NCI-H510A (cell line): ENCODE measurements at places on chromosomes 5 and 9.

- DNase-seq: no peak
Observed at GRCh38 chr5:140267559-140268018, 35.3 kb downstream of the PFDN1 start.

GRCh38 chr9:123345567-123345955, 10.4 kb upstream of the CRB2 start:
- DNase-seq: no peak

DNA sequence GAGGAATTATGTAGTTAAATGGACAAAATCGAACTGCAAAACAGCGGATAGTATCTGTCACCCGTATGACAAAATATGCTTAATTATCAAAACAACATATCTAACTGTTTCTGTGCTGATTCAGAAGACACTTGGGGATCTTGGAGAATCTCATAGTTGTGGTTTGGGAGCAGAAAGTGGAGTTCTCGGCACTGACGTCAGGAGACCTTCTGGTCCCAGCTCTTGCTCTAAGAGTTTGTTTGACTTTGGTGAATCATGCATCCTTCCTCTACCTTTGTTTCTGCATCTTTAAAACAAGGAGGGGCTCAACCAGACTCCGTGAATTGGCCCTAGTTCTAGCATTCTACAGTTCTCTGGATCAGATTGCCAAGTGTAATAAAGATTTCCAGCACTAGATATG, 37.0 kb upstream of the TAF1L start:
- no peak for DNase-seq

GRCh38 chr5:92070786-92071185, 687.7 kb upstream of the ARRDC3 start:
- DNase-seq: no peak

DNA sequence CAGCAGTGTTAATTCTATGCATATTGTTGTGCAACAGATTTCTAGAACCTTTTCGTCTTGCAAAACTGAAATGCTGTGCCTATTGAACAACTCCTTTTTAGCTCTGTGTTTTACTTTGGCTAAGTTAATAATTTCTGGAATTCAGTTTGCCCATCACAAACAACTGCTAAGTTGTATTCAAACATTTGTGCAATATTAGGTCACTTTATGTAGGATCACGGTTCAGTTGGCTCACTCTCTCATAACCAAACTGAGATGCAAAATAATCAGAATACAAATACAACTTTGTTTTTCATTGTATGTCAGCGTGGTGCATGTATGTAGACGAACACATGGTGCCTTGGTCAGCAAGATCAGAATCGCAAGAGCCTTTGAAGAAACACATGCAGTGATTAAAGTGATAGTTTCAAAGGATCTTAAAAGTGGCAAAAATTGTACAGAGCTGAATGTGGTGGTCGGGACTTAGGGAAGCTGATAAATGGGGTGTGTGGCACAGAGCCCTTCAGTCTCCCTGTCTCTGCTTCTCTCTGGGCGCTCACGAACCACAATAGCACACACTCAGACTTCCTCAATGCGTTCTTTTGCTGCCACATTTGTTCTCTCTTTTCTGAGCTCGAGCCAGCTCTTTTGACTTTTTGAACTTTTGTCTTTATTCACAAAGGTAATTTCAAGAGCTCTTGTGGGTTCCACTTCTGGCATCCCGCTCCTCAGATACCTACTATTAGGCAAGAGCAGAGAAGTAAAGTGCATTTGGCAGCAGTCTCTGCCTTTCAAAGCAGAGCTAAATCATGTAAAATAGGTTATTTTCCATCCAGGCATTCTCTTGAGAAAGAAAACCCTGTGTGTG, 112.4 kb upstream of the CTSL start:
- no peak for DNase-seq

GRCh38 chr9:131480258-131480657, 22.5 kb upstream of the POMT1 start:
- no peak for DNase-seq

GRCh38 chr5:65721050-65721719, 724 bp downstream of the SGTB start:
- peak; percentile 23 for DNase-seq

- DNase-seq: no peak
Observed at GRCh38 chr5:169781420-169782345, 144.6 kb downstream of the DOCK2 start.

DNA sequence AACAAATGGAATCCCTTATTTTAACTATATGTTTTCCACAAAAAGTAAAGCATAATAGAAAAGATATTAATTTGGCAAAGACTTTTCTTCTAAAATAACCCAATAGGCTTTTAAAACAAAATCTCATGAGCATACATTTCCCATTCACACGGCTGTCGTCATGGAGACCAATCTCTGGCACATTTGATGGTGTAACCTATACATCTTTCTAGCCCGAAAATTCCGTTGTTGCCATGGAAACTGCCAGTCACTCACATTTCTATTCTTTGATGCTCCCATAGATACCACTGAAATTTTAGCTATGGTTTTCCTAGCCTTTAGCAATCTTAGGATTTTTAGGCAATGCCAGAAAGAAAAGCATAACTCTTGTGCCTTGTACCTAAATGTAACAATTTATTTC, 262.9 kb upstream of the TRPM3 start:
- DNase-seq: no peak

DNA sequence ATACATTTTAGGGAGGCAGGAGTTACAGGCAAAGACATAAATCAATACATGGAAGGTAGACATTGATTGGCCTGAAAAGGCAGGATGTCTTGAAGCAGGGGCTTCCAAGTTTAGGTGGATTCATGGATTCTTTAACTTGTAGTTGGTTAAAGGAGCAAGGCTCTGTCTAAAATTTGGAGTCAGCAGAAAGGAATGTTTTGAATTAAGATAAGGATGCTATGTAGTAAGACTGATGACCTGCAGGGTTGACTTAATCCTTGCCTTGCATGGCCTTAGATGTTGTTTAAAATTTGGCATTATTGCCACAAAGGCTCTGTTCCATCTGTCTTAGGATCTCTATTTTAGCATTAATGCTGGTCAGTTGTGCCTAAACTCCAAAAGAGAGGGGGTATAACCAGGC, 171.3 kb downstream of the C5orf15 start:
- no peak for DNase-seq

GRCh38 chr5:54401515-54401914, 54.0 kb upstream of the HSPB3 start:
- no peak for DNase-seq

DNA sequence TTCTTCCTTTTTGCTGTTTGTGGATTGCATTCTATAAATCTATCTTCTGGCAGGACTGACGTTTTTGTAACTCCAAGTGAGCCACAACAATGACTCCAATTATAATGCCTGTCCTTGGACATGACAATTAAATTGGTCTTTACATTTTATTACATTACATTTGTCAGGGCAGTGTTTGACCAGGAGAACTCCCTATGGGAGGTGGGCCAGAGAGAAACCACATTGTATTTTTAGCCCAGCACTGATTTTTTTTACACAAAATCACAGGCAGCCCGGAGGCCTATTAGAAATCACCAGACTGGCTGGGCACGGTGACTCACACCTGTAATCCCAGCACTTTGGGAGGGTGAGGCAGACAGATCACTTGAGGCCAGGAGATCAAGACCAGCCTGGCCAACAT, 99.1 kb upstream of the SMC5 start:
- DNase-seq: no peak

- DNase-seq: no peak
Observed at GRCh38 chr5:1312993-1313833, 18.3 kb upstream of the TERT start.

- no peak for DNase-seq
Observed at GRCh38 chr5:43041669-43042175, 1.6 kb upstream of the ANXA2R start.

- DNase-seq: peak; percentile 60
Observed at GRCh38 chr5:127649018-127649439, at the start of gene CTXN3. Gene CTXN3, plus strand, starts transcription at chr5:127649082. Its CDS starts 8,440 bp downstream, at chr5:127657522.

- no peak for DNase-seq
Observed at GRCh38 chr9:120521101-120521500, 58.9 kb downstream of the CDK5RAP2 start.

GRCh38 chr9:24652181-24652580, 106.5 kb upstream of the IZUMO3 start:
- DNase-seq: no peak

DNA sequence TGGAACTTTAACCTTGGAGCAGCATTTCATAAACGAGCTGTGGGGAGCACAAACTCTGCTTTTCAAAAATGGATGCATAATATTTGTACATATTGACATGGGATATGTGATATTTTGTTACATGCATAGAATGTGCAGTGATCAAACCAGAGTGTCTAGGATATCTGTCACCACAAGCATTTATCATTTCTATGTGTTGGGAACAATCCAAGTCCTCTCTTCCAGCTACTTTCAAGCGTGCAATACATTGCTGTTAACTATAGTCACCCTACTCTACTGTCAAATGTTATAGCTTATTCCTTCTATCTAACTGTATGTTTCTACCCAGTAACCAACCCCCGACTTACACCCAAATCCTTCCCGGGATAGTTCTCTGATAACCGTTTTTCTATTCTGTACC, 15.0 kb upstream of the C5orf58 start:
- no peak for DNase-seq

GRCh38 chr9:134178768-134179551, 14.6 kb upstream of the RNU6ATAC start:
- no peak for DNase-seq

DNA sequence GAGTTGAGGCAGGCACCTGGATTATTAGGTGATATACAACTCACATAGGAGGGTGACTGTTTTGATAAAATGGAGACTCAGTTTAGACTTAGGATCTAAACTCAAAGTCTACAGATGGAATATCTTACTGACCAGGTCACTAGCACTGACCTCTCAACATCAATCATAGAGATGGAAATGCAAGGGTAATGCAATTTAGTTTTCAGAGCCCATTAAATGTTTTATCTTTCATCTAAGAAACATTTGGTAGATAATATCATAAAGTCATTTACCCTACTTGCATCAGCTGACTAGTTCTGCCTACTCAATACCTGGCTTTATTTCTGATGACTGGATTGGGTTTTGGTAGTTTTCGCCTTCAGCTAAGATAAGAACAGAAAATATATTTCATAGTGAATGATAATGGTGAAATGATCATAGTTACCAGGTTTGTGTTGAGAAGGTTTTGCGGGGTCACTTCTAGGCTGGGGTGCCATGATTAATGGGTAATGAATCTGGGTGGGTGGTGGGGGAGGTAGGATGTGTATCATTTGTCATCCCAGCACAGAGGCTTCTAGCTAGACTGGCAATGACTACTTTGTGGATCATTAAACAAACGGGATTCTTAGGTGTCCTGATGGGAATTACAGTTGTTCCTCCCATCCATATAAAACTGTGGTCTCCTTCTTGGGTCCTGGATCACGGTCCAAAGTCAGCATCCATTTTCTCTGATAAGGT, 173.4 kb downstream of the PPP2R2B start:
- no peak for DNase-seq

- DNase-seq: no peak
Observed at GRCh38 chr5:1724822-1725602, 74.6 kb downstream of the MRPL36 start.

DNA sequence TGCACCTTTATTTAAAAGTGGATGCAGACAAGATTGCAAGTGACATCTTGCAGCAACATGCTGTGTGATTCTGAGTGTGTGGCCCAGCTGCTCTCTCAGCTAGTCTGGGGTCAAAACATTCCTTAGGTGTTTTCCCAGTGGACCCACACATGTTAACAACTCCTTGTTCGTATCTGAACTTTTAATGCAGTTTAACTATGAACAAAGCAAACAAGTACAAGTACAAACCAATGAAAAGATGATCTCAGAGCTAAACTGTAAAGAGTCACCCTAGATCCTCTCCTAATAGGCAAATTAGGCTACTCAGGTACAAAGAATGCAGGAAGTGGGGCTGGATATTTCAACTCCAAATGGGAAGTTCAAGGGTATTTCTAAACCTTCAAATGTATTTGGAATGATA, 108.4 kb downstream of the ENTREP1 start:
- no peak for DNase-seq

DNA sequence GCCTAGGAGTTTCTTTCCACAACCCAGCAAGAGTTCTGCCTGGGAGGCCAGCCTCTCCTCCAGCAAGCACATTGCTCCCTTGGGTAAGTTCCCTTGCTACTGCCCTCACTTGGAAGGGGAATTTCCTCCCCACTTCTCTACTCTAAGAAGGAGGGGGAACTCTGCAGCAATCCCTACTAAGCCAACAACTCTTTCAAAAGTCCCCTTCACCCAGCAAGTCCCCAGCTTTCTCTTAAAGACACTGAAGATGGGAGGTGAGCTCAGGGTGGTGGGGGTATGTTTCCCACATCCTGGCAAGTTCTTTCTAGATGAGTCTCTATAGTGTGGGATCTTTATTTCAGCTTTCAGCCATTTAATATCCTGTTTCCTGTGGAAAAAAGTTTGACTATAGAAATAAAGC, 49.0 kb downstream of the PDE8B start:
- DNase-seq: no peak

DNA sequence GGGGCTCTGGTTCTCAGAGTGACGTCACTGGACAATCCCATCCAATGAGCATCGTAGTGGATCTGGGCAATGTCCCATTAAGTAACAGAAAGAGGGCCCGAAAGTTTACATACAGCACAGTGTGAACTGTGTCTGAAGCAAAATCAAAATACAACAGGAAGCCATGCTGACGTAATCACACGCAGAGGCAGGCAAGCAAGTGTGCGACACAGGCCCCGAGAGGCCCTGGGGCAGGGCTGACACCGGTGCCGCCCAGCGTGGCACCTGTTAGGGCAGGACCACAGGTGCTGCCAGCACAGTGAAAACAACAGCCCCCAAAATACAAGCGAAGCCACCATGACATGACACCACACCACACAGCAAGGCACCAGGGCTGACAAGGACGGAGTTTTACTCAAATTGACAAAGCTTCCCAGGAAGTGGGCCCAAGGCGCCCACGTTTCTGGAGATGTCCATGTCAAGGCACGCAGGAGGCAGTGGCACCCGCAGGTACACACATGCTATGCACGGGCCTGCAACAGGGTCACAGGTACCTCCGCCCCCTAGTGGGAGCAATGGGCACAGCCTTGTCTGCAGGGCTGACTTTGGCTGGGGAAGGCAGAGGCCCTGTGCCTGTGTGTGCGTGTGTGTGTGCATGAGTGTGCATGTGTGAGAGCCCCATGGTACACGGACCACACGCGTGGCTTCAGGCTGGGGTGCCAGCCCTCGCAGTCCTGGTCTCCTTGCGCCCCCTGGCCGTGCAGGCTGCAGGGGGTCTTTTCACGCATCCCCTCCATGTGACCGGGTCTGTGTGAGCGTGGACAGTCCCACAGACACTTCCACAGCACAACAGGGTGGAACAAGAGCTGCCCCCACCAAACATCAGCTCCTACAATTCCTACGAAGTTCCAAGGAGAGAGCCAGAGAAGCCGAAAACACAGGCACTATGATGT, 19.6 kb downstream of the QSOX2 start:
- peak; percentile 57 for DNase-seq

- DNase-seq: no peak
Observed at GRCh38 chr9:30758726-30759446, 1625.6 kb upstream of the ACO1 start.

- no peak for DNase-seq
Observed at GRCh38 chr5:33261305-33261704, 179.5 kb upstream of the TARS1 start.

- DNase-seq: no peak
Observed at GRCh38 chr9:131017067-131017466, 8.1 kb downstream of the LAMC3 start.
